ENCODE measurements at places on chromosomes 2 and 18. TPM values are rescaled to one million over a fixed set of nuclear protein-coding genes. Genes with fewer than 3 reads are reported as not detected.

Gene CIB4
- not detected for total RNA-seq

GRCh38 chr2:98039085-98039756, 43.5 kb upstream of the TMEM131 start:
- no peaks in the 10 kb centered on the region for H3K27me3 ChIP-seq
- no peak overlapping the region for H3K27ac ChIP-seq
- H3K36me3 ChIP-seq = no peaks in the 10 kb centered on the region
- no peaks in the 10 kb centered on the region for H3K4me1 ChIP-seq
- no peak overlapping the region for H3K4me3 ChIP-seq
- DNase-seq = no peak

Gene CD8B2
- 0.34 TPM for total RNA-seq

Gene RNF125
- 9.6 TPM for total RNA-seq

- H3K27me3 ChIP-seq = no peaks in the 10 kb centered on the region
- no peak overlapping the region for H3K27ac ChIP-seq
- DNase-seq = no peak
- H3K4me1 ChIP-seq = no peaks in the 10 kb centered on the region
These were observed 90.5 kb upstream of the SPTBN1 start for GRCh38 chr2:54365661-54366060.

Gene TMSB10
- 3,222 TPM for total RNA-seq

DNA sequence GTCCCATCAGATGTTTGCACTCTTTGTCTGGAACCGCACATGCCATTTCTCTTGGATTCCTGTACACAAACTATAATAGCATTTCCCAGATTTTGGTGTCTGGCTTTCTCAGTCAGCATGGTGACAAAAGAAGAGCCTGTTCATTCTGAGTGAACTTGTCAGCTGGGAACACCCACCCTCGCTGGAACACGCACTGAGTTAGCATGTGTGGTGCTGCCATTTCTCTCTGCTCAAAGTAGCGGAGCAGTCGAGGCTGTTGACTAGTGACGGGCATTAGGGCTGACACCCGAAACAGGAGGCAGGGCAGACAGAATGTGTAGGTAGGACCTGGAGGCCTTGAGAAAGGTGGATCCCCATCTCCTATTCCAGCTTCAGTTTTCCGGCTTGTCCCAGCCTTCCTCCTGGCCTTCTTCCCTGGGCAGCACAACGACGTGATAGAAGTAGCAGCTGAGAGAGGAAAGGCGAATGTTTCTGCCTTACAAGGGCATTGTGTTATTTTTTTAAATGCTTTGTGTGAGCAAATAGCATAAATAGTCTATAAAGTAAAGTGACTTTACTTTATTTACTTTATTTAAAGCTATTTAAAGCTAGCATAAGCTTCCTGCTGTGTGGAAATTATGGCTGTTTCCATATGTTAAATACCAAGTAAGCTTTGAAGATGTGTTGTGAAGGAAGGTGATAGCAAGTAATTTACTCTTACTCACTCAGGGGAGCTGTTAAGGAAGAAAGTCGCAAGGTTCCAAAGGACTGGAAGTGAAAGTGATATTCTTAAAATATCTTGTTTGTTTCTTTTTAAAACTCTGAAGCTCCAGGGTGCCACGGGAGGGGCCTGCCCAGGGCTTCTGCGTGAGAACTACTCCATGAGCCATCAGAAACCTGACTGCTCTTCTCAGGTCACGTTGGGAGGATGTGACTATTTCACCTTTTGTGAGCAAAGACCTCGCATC, 272.6 kb downstream of the NEDD4L start:
- no peak overlapping the region for H3K4me3 ChIP-seq
- no peaks in the 10 kb centered on the region for H3K27me3 ChIP-seq
- H3K36me3 ChIP-seq = no peaks in the 10 kb centered on the region
- no peaks in the 10 kb centered on the region for H3K4me1 ChIP-seq

- no peaks in the 10 kb centered on the region for H3K27me3 ChIP-seq
- H3K36me3 ChIP-seq = no peaks in the 10 kb centered on the region
- H3K4me1 ChIP-seq = peaks cover 25% of the 10 kb centered on the region
- DNase-seq = no peak
- H3K27ac ChIP-seq = no peak overlapping the region
- H3K4me3 ChIP-seq = no peak overlapping the region
These were observed 8.0 kb downstream of the TNS1 start for GRCh38 chr2:217994776-217995274.

Gene TMEM247
- not detected for total RNA-seq

GRCh38 chr2:25788457-25788856, 89.8 kb downstream of the ASXL2 start:
- no peak for DNase-seq
- no peaks in the 10 kb centered on the region for H3K27me3 ChIP-seq
- no peak overlapping the region for H3K4me3 ChIP-seq
- H3K36me3 ChIP-seq = peaks cover 8% of the 10 kb centered on the region
- no peak overlapping the region for H3K27ac ChIP-seq

- peak overlapping the region; percentile 95 for H3K27ac ChIP-seq
- H3K4me3 ChIP-seq = peak overlapping the region; percentile 84
- no peak for DNase-seq
- no peaks in the 10 kb centered on the region for H3K36me3 ChIP-seq
- peaks cover 73% of the 10 kb centered on the region for H3K4me1 ChIP-seq
- no peaks in the 10 kb centered on the region for H3K27me3 ChIP-seq
These were observed 845 bp downstream of the EML4 start for GRCh38 chr2:42169874-42170521.

GRCh38 chr18:59514203-59514602, 155.1 kb upstream of the LMAN1 start:
- no peaks in the 10 kb centered on the region for H3K4me1 ChIP-seq
- H3K27ac ChIP-seq = no peak overlapping the region
- peaks cover 14% of the 10 kb centered on the region for H3K27me3 ChIP-seq
- no peaks in the 10 kb centered on the region for H3K36me3 ChIP-seq

Gene SLC14A1
- 10.3 TPM for total RNA-seq

Gene NIFK
- 74.7 TPM for total RNA-seq

DNA sequence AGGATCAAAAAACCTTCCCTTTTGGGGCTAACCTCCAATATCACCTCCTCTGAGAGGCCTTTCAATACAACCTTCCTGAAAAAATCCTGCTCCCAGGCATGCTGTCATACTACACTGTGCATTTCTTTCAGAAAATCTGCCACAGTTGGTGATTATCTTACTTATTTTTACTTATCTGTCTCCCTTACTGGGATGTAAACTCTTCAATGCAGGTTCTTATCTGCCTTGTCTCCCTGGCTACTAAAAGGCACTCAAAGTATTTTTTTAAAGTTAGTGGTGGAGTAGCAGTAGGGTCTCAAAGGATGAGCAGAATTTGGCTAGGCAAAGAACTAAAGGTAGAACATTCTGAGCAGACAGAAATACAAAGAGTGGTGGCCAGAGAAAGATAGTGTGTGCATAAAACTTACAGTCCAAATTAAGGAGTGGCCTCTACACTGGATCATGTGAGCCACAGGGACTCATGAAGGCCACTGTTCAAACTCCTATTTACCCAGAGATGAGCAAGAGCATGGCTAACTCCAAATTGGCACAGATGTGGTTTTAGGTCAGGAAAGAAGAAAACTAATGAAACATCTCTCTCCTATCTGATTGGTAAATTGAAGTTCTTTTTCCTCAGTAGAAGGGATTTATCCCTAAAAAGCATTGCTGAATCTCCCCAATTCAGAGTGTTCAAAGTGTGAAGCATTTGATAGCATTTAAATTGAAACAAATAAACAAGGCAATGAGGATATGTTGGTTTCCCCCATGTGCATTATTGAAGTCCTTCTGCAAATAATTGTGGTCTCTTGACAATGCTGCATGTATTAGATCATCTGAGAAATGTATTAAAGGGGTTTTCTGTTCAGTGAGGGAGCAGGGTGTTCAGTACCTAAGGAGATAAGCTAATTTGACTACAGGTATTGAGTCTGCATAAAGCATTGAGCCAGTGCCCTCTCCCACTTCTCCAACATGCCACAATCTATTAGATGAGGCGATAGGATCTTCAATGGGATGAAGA, 285.5 kb downstream of the MREG start:
- no peak overlapping the region for H3K4me3 ChIP-seq
- no peaks in the 10 kb centered on the region for H3K36me3 ChIP-seq
- no peaks in the 10 kb centered on the region for H3K27me3 ChIP-seq
- no peak overlapping the region for H3K27ac ChIP-seq
- H3K4me1 ChIP-seq = no peaks in the 10 kb centered on the region

Gene WDR35
- total RNA-seq = 4.5 TPM

GRCh38 chr2:232772531-232772930, 3.8 kb downstream of the KCNJ13 start:
- no peak overlapping the region for H3K27ac ChIP-seq
- no peak for DNase-seq
- H3K27me3 ChIP-seq = no peaks in the 10 kb centered on the region
- no peak overlapping the region for H3K4me3 ChIP-seq
- peaks cover 85% of the 10 kb centered on the region for H3K36me3 ChIP-seq

Gene C2orf80
- not detected for total RNA-seq

DNA sequence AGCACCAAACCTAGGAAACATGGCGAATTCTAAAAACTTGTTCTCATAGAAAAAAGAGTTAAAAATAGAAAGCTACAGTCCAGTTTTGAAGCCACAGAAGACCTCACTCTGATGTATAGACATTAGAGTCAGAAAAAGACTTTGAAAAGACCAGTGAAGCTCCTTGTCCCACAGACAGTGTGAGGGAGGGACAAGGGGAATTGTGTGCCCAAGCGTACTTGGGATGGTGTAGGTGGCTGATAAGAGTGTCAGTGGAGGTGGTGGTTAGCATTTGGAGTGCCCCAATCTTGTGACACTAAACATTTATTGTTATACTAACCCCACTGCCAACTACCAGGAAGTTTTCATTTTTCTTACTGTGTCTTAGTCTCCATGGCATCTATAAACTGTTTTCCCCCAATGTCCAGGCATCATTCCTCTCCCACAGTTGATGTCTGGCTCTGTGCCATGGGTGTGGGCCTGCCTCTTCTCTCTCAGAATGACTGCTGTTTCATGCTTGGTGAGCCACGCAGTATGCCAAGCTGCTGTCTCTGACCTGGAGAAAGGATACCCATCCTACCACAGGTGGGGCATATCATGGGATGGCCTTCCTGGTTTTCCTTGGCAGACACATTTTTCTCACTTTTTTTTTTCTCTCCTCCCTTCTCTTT, 161.4 kb downstream of the RPIA start:
- H3K36me3 ChIP-seq = no peaks in the 10 kb centered on the region
- no peaks in the 10 kb centered on the region for H3K27me3 ChIP-seq
- peak overlapping the region; percentile 72 for H3K27ac ChIP-seq
- peaks cover 16% of the 10 kb centered on the region for H3K4me1 ChIP-seq
- peak; percentile 32 for DNase-seq
- H3K4me3 ChIP-seq = no peak overlapping the region

DNA sequence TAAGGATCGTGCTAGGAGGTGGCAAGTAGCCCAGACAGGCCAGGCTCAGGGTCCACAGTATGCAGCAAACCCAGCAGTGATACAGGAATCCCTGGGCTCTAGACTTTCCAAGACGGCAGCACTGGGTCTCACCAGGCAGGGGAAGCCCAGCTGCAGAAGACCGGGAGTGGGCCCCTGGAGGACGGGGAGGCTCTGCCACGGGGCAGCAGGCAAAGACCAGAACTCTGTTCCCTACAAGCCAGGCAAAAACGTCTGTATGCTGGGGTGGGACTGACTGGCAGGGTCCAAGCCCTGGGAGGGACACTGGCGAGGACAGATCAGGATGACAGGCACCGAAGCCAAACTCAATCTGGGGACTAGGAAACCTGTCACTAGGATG, 98.9 kb upstream of the SEC11C start:
- H3K27me3 ChIP-seq = no peaks in the 10 kb centered on the region
- H3K4me3 ChIP-seq = no peak overlapping the region
- H3K27ac ChIP-seq = no peak overlapping the region
- peak; percentile 67 for DNase-seq
- H3K4me1 ChIP-seq = no peaks in the 10 kb centered on the region

Gene BOK
- 6.5 TPM for total RNA-seq

Gene MYOM1
- total RNA-seq = 2.1 TPM

Gene MDH1B
- 1.3 TPM for total RNA-seq

- DNase-seq = no peak
- no peaks in the 10 kb centered on the region for H3K27me3 ChIP-seq
- H3K36me3 ChIP-seq = no peaks in the 10 kb centered on the region
- H3K4me3 ChIP-seq = no peak overlapping the region
These were observed 73.9 kb downstream of the MARCO start for GRCh38 chr2:119015845-119016244.

- no peak for DNase-seq
- no peak overlapping the region for H3K27ac ChIP-seq
- no peak overlapping the region for H3K4me3 ChIP-seq
- H3K27me3 ChIP-seq = no peaks in the 10 kb centered on the region
These were observed 246.1 kb downstream of the FSIP2 start for GRCh38 chr2:185984670-185985069.

- no peak overlapping the region for H3K4me3 ChIP-seq
- H3K27ac ChIP-seq = no peak overlapping the region
These were observed 11.5 kb upstream of the ST8SIA5 start for GRCh38 chr18:46768166-46768921.

- H3K27ac ChIP-seq = no peak overlapping the region
- no peaks in the 10 kb centered on the region for H3K36me3 ChIP-seq
- DNase-seq = no peak
- H3K4me3 ChIP-seq = no peak overlapping the region
- no peaks in the 10 kb centered on the region for H3K27me3 ChIP-seq
- peaks cover 4% of the 10 kb centered on the region for H3K4me1 ChIP-seq
These were observed 23.3 kb downstream of the CTAGE1 start for GRCh38 chr18:22394428-22394827.

Gene DSC3
- not detected for total RNA-seq

- peaks cover 5% of the 10 kb centered on the region for H3K4me1 ChIP-seq
- H3K27me3 ChIP-seq = no peaks in the 10 kb centered on the region
- H3K27ac ChIP-seq = no peak overlapping the region
- H3K4me3 ChIP-seq = no peak overlapping the region
- DNase-seq = no peak
These were observed 54.0 kb upstream of the GPR75 start for GRCh38 chr2:53913721-53914120.

- H3K27ac ChIP-seq = no peak overlapping the region
- H3K4me1 ChIP-seq = no peaks in the 10 kb centered on the region
- H3K36me3 ChIP-seq = no peaks in the 10 kb centered on the region
- DNase-seq = peak; percentile 82
These were observed 222.2 kb downstream of the C1D start for GRCh38 chr2:67840460-67841068.
